ENCODE measurements at places on chromosomes 12 and 14. TPM values are rescaled to one million over a fixed set of nuclear protein-coding genes. Genes with fewer than 3 reads are reported as not detected.

DNA sequence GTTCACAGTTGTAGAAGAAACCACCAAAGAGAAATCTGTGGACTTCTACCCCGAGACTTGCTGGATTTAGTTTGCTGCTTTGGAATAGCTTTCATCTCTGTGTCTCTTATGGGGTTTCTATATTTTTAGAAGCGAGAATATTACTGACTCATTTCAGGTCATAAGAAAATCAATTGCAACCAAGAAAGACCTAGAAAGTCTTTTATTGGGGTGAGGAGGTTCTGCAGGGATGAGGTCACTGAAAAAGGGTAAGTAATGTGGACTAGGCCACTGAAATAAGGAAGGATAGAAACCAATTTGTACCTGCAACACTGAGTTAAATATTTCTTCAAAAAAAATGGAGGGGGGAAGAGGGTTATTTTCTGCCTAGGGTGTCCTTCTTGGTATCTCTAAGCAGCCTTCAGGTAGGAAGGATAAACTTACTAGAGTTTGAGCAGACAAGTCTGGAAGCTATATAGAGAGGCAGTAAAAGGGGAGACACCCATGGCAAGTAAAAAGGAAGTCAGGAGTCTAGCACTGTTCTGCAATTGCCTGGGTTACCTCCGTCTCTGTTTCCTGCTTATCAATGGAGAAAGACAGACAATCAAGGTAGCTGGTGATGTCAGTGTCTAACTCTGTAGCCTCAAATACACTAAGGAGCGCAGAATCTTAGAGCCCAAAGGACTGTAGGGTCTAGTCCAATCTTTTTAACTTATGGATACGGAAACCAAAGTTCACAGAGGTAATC, 19.6 kb upstream of the KERA start:
- no peak for DNase-seq

Gene RNU4-1
- under 0.01 TPM for total RNA-seq

DNA sequence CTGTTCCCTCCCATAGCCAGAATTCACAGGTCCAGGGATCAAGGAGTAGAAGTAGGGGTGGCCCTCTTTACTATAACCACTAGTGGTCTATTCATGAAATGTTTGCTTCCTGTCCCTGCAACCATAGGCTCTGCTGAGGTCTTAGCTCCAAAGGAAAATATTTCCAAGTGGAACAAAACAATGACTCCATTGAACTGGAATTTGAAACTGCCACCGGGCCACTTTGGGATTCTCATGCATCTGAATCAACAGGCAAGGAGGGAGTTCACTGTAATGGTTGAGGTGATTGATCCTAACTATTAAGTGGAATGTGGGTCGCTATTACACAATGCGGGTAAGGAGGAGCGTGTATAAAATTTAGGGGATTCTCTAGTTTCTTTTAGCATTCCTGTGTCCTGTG, 197.0 kb downstream of the ETNK1 start:
- DNase-seq: no peak

- no peak for DNase-seq
Measured at GRCh38 chr14:41446008-41446407, 160.7 kb upstream of the LRFN5 start.

Measured in body of pancreas (tissue), 4 donors.